ELF-1 (cell line): ENCODE measurements at places on chromosomes 12 and 14.

- peak; percentile 18 for DNase-seq
These were observed 480.2 kb upstream of the CCDC196 start for GRCh38 chr14:66005900-66006434.

DNA sequence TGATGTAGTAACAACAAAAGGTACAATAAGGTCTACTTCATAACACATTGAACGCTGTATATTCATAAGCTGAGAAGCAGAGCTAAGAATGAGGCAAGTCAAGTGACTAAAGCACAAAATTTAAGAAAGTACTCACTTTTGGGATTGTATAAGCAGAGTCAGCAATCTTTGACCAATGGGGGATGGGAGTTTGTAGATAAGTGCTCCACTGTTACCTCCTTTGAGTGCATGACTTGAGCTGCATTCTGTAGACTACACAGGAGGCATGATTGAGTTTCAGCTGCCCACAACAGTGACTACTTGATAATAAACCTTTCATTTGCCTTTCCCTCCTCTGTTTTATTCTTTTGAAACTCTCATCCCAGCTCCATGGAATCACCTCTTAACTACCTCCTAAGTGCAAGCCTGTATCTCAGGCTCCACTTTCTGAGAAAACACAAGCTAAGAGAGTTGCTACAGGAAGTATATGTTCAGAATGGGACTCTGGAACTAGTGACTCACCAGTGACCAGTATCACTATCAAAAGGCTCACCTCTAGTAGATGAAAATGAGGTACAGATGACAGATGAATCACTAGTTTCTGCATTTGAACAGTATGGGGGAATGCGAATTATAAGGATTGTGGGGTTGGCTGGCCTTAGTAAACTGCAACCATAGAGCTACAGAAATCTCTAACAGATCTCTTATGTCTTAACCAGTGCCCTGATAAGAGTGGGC, 49.2 kb downstream of the SLC35F4 start:
- no peak for DNase-seq

GRCh38 chr12:34333337-34333736, 311.0 kb downstream of the ALG10 start:
- DNase-seq, result no peak

GRCh38 chr12:56001487-56002100, 4.5 kb downstream of the SUOX start:
- DNase-seq, result no peak

DNA sequence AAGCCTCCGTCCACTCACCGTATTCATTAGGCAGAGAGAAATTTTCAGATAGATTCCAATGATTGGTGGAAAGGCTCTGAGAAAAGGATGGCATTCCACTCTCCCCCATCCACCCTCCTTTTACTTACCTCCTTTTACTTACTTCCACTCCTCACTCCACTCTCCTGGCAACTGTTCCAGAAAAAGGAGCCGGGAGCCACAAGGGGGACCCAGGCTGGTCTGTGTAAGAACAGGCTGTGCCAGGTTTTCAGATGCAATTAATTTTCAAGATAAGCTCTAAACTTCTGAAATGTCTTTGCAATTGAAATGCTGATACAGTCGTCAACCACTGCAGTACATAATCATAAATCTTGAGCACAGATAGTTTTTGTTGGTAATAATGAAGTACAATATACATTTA, 248.8 kb downstream of the ANO6 start:
- peak; percentile 7 for DNase-seq

DNA sequence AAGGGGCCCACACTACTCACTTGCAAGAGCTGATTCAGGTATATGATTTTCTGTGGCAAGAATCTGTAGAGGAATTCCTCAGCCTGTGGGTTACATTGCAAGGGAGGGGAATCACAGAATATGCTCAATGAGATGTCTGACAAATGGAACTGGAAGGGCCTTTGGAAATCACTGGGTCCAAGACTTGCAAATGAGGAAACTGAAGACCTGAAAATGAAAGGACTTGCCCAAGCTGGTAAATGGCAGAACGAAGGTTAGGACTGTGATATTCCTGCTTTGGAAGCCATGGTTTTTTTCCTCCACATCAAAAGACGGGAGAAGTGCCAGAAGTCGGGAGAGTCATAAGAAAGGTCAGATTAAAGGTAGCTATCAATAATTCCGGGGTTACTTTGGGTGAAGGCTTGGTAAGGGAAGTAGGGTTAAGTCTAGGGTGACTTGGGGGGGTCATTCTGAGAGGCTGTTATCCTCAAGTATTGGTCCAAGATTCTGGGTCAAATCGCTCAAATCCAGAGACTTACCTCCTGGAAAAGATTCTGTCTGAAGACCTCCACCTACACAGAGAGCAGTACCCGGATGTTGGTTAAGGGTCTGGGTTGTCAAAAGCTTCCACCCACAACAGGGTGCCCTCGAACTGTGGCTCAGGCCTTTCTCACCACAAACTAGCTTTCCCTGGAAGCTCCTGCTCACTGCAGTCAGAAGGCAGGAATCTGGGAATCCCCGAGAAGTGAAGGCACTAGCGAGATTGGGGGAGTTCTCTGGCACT, 539 bp downstream of the PSME2 start:
- DNase-seq, result peak; percentile 68

DNA sequence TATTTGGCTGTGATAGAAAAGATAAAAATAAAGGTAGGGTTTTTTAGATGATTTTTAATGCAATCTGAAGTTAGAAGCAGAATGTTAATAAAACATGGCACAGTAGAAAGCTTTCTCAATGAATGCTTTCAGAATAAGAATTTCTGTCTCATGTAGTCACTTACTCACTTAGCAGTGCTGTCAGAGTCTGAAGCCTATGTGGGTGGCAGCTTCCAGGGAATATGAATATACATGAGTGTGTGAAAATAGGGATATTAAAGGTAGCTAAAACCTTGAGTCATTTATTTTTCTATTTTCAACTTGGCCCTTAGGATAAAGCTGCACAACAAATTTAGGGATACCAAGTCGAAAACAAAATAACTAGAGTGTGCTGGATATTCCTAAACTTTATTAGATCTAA, 427.9 kb downstream of the AEBP2 start:
- no peak for DNase-seq

DNA sequence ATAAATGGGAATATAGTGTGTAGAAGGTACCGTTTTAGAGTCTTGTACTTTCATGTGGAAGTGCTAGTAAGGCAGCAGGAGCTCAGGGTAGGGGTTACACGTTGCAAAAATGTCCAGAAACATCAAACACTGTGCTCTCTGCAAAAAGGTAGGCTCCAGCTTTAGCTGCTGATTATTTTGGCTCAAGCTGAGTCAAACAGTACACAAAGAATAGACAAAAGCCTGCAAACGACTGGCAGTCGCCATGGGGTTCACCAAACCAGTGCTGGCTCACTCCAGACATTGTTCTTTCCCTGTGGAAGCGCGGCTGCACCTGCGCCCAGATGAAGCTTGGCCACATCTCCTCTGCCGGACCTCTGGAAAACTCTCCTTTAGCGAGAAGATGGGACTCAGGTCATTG, 45.3 kb upstream of the NAA30 start:
- DNase-seq, result no peak

GRCh38 chr12:58189893-58190292, 248.5 kb downstream of the ATP23 start:
- DNase-seq, result no peak

DNA sequence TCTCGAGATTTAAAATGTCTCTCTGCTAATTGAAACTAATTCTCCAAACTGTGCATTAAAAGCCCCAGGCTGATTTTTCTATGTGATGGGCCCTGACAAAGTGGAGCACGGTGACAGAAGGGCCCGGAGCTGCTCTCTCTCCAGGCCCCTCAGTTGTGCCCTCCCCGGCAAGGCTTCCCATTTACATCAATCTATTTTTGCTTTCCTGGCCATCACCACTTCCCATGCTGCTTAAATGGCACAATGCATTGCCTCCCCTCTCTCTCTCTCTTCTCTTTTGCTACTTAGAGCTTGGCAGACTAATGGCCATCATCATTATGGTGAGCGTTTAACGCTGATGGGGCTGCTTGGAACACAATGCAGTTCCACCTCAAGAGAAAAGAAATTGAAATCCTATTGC, 270.7 kb upstream of the DIO3 start:
- DNase-seq, result no peak

DNA sequence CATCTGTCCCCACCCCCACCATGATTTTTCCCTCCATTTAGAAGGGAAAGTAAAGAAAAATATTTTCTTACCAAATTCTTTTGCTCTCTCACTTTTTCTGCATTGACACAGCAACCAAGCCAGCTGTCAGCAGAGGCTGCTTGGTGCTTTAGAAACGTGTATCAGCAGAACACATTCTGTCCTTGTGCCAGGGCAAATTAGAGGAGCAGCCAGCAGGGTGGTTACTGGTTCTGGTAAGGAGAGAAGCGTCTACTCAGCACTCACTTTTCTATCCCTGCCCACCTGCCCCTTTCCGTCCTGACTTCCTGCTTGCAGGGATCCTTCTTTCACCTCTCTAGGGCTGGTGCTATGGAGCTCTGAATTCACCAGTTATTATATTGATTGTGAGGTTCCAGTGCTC, 327.5 kb upstream of the PDE3A start:
- no peak for DNase-seq
